ENCODE measurements at places on chromosomes 6 and 20.
A peak's percentile ranks its signal among the peaks of the same experiment; 100 is the strongest.

- DNase-seq = no peak
Observed at GRCh38 chr20:11912013-11912658, 5.6 kb upstream of the BTBD3 start.

DNA sequence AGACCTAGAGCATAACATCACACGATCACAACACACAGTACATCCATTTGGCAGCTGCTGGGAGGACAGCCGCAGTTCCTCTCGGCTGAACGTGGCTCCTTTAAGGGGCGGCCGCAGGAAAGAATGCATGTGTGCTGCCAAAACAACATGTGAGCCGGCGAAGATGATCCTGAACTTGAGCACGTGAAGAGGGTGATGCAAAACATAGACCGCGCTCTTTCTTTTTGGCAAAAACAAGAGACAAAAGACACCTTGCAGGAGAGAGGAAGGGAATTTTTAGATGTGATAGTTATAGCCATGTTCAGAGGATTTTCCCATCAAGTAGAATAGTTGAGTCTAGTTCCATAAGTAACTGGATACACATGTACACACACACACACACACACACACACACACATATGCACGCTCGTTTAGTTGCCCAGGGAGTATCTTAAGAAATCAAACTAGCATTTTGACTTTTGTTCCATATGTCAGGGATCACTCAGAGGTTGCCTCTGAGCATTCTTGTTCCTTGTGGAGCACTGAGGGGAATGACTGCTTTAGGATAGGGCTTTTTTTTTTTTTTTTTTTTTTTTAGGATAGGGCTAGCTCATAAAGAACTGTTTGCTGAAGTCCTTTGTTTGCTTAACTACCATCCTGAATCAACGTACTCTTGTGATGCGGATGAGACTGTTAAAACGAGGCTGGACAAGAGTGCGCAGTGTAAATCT, 21.7 kb upstream of the RANBP9 start:
- DNase-seq = peak; percentile 75

DNA sequence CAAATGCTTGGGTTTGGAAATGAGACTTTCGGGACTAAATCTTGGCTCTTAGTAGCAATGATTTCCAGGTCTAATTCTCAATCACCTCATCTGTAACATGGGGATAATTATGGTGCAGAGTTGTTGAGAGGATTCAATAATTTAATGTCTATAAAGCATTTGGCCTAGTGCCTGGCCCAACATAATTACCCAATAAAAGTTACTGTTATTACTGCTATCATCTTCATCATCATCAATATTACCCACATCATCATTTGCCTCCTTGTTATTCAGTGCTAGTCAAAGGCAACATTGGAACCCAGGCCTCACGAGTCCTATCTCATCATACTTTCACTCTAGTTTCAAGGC, 34.5 kb upstream of the RSPO3 start:
- DNase-seq = no peak

DNA sequence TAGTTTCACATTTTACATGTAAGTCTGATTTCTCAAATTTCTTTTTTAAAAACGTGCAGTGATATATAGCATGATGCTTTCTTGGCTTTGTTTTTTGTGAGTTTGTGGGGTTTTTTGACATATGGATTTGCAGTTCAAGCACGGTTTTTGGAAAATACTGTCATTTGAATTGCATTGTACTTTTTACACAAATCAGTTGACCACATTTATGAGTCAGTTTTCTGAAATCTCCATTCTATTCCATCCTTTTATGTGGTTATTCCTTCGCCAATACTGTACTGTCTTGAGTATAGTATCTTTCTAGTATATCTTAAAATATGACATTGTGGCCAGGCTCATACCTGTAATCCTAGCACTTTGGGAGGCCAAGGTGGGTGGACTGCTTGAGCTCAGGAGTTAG, 890.0 kb upstream of the CITED2 start:
- no peak for DNase-seq

- no peak for DNase-seq
Observed at GRCh38 chr20:53126185-53126584, 154.0 kb downstream of the TSHZ2 start.

GRCh38 chr6:158521759-158522158, 38.1 kb upstream of the TMEM181 start:
- DNase-seq = no peak

DNA sequence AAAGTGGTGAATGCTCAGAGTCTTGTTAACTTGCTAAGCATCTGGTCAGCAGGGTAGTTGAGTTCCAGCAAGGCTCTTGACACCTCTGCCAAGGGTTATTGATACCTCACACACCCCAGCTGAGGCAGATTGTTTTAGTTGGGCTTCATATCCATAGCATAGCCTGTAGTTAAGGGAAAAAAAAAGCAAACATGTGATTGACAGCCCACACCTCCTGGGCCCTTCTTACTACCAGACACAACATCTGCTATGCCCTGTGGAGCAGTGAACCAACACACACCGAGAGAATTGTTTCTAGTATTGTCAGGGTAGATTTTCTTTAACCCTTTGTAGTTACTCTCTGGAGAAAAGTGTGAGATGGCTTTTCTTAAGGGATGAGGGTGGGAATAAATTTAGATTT, 697.0 kb upstream of the POU3F2 start:
- no peak for DNase-seq

GRCh38 chr20:3402453-3402852, 5.0 kb downstream of the DNAAF9 start:
- DNase-seq = no peak

DNA sequence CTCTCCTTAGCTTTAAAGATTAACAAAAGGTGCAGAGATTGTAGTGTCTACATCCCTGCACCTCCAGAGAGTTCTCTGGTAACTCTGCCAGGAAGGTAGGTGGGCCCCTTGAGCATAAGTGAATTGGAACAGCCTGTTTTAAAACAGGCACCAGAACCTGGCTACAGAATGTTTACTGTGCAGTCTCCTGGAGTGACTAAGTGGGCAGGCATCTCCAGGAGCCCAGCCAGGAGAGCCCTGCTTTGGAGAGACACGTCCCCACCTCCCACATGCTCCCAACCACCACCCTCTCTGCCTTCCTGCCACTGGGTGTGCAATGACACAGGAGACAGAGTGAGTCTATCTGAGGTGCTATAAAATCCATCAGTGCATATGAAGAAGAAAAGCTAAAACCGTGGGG, 110.3 kb upstream of the EYA4 start:
- no peak for DNase-seq

DNA sequence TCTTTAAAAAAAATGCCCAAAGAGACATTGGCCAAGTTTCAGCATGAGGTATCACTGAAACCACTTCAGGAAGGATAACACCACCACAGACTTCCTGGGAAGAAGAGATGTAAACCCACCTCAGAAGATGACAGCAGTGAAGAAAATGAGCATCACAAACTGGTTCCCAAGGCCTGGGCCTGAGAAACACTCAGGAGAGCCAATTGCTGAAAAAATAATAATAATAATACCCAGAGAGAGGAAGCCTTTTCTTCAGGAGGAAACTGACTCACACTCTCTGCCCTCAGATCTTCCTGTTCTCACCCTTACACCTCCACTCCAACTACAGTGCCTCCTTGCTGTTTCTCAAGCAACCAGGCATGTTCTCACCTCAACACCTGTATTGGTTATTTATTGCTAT, 68.1 kb upstream of the MAFB start:
- DNase-seq = no peak

GRCh38 chr6:39026175-39026574, 22.4 kb upstream of the GLP1R start:
- DNase-seq = no peak

DNA sequence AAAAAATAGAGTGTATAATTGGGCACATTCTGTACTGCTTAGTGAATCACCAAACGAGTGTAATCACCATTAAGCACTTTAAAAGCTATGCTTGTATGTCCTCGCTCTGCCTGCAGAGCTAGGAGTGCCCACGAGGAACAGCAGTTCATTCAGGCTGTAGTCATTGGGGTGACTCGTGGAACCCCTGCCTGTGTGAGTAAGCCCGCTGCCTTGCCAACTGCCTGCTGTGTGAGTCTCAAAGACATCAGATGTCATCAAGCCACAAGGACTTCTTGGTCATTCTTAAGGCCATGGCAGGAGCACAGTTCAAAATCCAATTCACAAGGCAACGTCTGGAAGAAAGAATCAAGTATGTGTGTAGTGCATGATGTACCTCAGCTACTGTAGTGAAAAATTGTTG, 60.4 kb downstream of the FOXO3 start:
- DNase-seq = peak; percentile 92

GRCh38 chr6:158703111-158703836, 53.4 kb downstream of the SYTL3 start:
- no peak for DNase-seq

- DNase-seq = no peak
Observed at GRCh38 chr6:102619585-102619984, 1226.1 kb downstream of the GRIK2 start.

DNA sequence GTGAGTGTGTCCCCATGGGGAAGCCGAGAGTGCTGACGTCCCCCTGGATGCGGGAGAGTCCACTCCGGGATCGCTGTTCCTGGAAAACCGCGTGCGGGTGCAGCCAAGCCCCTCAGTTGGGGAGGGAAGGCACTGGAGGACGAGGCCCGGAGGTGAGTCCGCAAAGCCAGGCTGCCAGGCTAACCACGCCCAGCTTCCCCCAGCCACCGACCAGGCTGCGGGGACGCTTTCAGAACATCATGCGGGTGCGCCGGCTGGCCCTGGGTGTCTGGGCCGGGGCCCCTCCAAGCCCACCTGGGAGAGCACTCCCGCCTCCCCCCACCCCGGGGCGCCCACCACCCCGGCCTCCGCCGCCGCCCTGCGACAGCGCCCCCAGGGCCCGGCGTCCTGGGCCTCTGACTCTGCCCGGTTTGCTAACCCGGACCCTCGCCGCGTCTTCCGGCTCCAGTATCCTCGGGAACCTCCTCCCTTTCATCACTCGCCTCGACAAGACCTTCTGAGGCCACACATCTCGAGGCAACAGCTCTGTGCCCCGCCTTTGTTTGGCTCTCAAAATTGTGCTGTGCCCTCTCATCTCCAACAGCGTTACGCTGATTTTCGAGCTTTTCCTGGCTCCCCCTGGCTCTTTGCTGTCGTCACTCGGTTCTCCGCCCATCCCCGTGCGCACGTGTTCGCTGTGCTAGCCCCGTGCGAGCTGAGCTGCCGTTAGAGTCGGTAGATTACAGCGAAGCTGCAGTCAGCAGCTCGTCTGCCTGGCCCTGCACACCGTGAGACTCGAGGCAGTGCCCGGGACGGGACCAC, 47.1 kb upstream of the ENTPD6 start:
- peak; percentile 4 for DNase-seq

GRCh38 chr20:38184101-38184500, 19.0 kb upstream of the TGM2 start:
- no peak for DNase-seq

GRCh38 chr6:93079061-93079460, 340.3 kb downstream of the EPHA7 start:
- DNase-seq = no peak

DNA sequence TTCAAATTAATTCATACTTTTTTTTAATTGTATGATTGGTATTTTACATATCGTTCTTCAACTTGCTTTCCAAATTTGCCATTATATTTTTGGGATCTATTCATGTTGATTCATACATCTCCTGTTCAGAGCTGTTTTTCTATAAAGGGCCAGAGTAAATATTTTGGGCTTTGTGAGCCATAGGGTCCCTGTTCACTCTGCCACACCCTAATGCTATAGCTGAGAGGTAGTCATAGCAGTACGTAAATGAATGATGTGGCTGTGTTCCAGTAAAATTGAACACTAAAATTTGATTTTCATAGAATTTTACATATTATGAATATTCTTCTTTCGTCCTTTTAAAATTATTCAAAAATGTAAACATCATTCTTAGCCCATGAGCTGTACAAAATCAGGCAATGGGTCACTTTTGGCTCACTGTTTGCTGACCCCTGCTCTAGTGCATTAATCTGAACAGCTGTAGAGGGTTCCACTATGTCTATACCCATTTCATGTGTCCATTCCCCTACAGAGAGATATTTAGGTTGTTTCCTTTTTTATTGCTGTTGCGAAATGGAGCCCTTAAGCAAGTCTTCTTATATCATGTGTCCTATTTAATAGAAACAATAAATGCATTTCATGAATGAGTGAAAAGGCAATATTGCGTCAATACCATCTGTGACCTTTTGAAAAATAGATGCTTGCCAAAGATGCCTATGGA, 136.4 kb upstream of the SALL4 start:
- peak; percentile 36 for DNase-seq

DNA sequence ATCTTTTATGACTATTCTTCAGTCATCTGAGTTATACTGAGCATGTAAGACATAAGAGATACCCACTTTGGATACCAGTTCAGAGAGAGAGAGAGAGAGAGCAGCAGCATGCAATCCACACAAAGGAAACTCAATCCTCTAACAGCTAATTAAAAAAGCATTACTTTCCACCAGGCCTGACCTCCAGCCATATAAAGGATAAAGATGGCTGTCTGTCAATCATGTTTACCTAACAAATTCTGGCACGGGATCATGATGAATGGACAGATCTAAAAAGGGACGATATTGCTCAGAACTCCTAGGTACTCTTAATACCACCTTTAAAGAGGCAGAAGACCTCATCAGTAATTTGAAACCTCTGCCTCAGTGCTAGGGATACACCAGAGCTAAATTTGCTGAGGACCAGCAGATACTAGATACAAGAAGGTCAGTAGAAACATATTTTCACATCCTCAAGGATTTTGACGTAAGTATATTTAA, 159.2 kb downstream of the RPS12 start:
- no peak for DNase-seq

GRCh38 chr20:60931696-60932095, 320.4 kb upstream of the CDH4 start:
- no peak for DNase-seq

DNA sequence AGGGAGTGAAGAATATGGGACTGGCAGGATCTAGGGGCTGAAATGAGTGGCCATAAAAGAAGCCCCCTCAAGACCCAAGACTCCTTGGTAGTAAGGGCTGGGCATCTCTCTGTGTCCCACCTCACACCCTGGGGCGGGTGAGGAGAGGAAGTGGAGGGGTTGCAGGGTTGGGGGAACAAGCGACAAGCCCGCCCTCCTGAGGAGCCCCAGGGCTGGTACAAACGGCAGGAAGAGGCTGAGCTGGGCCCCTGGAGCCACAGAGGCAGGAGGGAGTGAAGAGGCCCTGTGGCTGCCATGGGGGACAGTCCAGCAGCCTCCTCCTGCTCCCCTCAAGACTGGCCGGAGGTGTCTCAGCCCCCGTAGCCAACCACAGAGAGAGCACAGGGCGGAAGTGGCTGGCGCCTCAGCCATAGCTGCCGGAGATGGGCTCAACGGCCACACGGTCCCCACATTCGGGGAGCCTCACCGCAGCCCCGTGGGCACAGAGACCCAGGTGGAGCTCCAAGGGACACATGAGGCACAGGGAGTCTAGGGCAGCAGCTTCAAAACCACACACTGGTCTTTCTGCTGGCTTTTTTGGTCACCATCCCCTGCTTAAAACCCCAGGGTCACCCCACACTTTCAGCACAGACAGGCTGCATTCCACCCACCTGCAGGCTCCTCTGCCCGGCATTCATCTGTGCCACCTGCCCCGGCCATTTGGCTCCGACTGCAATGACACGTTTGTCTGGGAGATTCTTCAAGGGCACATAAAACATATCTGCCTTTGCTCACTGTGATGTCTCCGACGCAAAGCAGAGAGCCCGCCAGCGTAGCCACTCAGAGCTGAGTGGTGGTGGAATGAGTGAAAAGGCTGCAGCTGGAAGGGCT, 524 bp downstream of the C20orf203 start:
- no peak for DNase-seq

All from skeletal muscle cell (primary cell).